Naive thymus-derived CD8-positive, alpha-beta T cell (primary cell): ENCODE measurements at places on chromosomes 16 and 17.
A peak's percentile ranks its signal among the peaks of the same experiment; 100 is the strongest.

- DNase-seq: no peak
- peaks cover 92% of the 10 kb centered on the region for H3K36me3 ChIP-seq
- peak overlapping the region; percentile 98 for H3K27ac ChIP-seq
- no peak overlapping the region for H3K4me3 ChIP-seq
- H3K4me1 ChIP-seq: peaks cover 25% of the 10 kb centered on the region
- no peaks in the 10 kb centered on the region for H3K27me3 ChIP-seq
Measured at GRCh38 chr17:78820841-78821240, 19.8 kb downstream of the USP36 start.

GRCh38 chr16:73037331-73037745, 10.6 kb downstream of the ZFHX3 start:
- H3K27me3 ChIP-seq: peaks cover 34% of the 10 kb centered on the region
- no peak overlapping the region for H3K4me3 ChIP-seq
- H3K27ac ChIP-seq: no peak overlapping the region

DNA sequence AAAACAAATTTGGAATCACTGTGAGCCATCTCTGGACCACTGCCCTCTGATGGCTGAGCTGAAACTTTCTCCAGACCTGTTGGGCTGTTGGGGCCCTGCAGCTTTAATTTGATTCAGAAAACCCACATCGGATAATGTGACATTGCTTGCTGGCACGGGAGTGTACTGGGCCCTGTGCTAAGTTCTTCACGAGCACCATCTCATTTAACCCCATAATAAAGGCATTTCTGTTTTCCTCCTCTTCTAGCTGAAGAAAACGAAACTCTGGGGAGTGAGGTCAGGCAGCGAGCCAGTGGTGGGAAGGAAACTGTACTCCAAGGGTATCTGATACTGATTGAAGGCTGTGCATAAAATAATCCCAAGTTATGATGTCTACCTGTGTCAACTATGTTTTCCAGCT, 34.5 kb upstream of the TNRC6A start:
- peaks cover 1% of the 10 kb centered on the region for H3K4me1 ChIP-seq
- peaks cover 8% of the 10 kb centered on the region for H3K27me3 ChIP-seq
- H3K4me3 ChIP-seq: no peak overlapping the region
- H3K27ac ChIP-seq: no peak overlapping the region
- DNase-seq: no peak
- H3K36me3 ChIP-seq: no peaks in the 10 kb centered on the region

DNA sequence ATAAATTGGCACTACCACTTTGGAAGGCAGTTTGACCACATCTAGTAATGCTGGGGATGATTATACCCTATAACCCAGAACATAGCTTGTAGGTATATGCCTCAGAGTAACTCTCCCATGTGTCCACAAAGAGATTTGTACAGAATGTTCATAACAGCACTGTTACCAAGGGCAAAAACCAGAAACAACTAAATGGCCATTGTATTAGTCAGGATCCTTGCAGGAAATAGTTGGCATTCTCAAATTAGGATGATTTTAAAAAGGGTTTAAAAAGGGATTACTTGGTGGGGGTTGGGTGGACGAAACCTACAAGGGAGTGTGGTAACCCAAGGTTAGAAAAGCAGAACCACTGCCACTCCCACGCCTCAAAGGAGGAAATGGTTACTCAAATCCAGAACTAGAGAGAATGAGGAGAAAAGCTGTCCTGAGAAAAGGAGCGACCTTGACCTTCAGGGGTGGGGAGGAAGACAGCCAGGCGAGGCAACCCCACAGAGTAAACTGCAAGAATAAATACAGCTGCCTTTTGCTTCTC, 2.1 kb downstream of the CPPED1 start:
- peak overlapping the region; percentile 55 for H3K4me3 ChIP-seq
- peaks cover 38% of the 10 kb centered on the region for H3K4me1 ChIP-seq
- no peak overlapping the region for H3K27ac ChIP-seq
- H3K27me3 ChIP-seq: peaks cover 2% of the 10 kb centered on the region

GRCh38 chr16:47461598-47462266, 601 bp downstream of the PHKB start:
- no peak for DNase-seq
- H3K27ac ChIP-seq: peak overlapping the region; percentile 97
- H3K4me1 ChIP-seq: peaks cover 70% of the 10 kb centered on the region
- no peaks in the 10 kb centered on the region for H3K36me3 ChIP-seq

- H3K4me1 ChIP-seq: no peaks in the 10 kb centered on the region
- H3K27me3 ChIP-seq: no peaks in the 10 kb centered on the region
- no peak overlapping the region for H3K4me3 ChIP-seq
- H3K27ac ChIP-seq: no peak overlapping the region
- no peaks in the 10 kb centered on the region for H3K36me3 ChIP-seq
Measured at GRCh38 chr16:19753815-19754643, 36.0 kb downstream of the IQCK start.

DNA sequence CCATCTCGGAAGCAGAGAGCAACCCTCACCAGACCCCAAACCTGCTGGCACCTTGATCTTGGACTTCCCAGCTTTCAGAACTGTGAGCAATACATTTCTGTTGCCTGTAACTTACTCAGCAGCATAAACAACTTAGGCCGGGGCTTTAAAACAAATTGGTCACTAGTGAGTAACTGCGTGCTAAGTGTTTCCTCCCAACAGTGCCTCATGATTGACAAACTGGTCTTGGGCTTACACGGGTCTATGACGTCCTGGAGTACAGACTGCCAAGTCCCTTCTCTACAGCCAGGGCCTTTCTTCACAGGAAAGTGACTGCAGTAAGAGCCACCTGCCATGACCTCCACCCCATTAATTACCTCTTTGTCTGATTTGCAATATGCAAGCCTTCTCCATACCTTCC, 136.7 kb downstream of the XYLT1 start:
- peaks cover 2% of the 10 kb centered on the region for H3K36me3 ChIP-seq
- H3K27ac ChIP-seq: no peak overlapping the region
- DNase-seq: no peak
- H3K4me3 ChIP-seq: no peak overlapping the region

DNA sequence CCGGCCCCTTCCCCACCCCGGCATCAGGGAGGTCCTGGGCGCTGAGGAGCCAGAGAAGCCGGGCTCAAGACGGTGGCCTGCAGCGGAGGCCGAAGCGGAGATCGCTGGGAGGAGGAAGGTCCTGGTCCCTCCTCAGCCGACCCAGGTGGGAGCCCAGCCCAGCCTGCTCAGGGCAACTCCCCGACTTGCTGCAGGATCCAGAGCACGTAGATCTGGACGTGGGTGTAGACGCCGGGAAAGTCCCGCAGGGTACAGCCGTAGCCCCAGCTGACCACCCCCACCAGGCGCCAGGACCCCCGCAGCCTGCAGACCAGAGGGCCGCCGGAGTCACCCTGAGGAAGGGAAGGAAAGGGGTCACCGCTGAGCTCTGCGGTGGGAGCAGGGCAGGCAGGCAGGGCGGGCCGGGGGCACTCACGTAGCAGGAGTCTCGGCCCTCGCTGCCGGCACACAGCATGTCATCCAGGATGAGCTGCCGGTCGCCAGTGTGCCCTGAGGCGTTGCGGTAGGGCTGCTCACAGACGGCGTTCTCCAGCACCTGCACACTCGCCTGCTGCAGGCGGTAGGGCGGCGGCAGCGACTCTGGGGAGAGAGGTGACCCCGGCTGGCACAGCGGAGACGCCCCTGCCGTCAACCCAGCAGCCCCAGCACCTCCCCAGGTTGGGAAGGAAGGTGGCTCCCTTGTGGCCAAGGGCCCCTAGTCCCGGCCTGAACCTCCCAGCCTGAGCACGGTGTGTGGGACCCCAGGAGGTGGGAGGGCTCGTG, 5.4 kb downstream of the TPSD1 start:
- H3K27ac ChIP-seq: no peak overlapping the region
- DNase-seq: no peak
- peaks cover 37% of the 10 kb centered on the region for H3K27me3 ChIP-seq
- no peaks in the 10 kb centered on the region for H3K36me3 ChIP-seq
- no peak overlapping the region for H3K4me3 ChIP-seq

DNA sequence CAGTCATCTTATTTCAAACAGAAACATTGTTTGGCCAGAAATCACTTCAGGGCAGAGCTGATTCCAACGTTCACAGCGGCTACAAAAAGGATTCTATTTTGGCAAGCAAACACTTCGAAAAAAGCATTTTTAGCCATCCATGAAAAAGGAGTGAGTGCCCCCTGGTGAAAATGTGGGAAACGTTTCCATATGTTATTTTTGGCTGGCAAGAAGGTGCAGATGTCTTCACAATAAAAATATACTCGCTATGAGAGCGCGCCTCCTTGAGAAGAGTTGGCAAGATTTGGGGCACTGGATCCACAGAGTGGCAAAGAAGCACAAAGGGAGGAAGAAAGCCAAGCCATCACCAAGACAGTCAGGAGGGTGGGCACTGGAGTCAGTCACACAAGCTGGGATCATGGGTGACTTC, 191.1 kb downstream of the CHD9NB start:
- H3K4me3 ChIP-seq: no peak overlapping the region
- no peaks in the 10 kb centered on the region for H3K4me1 ChIP-seq
- no peaks in the 10 kb centered on the region for H3K36me3 ChIP-seq
- peaks cover 17% of the 10 kb centered on the region for H3K27me3 ChIP-seq
- DNase-seq: no peak

DNA sequence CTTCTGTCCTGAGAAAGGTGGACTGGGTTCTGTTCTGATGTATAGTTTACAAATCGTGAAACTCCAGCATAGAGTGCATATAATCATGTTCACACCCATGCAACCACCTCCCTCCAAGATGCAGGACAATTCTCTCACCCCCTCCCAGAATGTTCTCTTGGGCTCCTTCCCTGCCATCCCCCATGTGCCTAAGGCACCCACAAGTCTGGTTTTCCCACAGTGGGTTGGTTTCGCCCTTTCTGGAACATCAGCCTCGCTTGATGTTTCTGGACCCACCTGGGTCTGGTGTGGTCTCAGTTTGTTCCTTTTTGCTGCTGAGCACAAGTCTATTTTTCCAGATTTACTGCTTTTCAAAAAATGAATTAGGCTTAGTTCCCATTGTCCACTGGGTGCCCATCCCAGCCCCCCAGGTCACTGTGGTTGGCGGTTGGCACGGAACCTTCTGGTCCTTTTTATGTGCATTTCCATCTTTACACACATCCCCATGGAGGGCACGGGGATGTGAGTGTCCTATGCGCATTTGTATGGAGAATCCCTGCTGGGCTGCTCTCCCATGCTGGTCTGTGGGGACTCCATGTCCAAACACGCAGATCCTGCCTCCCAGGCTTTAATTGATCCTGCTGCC, 19.0 kb downstream of the MAP2K3 start:
- H3K4me3 ChIP-seq: no peak overlapping the region
- no peaks in the 10 kb centered on the region for H3K4me1 ChIP-seq
- no peaks in the 10 kb centered on the region for H3K27me3 ChIP-seq

DNA sequence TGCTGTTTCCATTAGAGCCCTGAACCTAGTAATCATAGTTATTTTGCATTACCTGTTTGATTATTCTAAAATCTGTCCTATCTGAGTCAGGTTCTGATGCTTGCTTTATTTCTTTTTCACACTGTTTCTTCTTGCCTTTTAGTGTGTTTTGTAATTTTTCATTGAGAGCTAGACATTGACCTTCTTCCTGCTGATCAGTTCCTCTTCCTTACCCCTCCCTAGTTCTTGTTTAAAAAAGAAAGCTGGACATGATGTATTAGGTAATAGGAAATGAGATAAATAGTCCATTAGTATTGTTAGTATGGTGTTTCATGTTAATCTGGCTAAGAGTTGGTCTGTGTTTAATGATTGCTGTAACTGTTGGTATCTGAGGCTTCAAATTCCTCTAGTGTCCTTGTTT, 13.4 kb downstream of the WWP2 start:
- H3K27me3 ChIP-seq: no peaks in the 10 kb centered on the region
- peaks cover 14% of the 10 kb centered on the region for H3K36me3 ChIP-seq
- H3K4me1 ChIP-seq: peaks cover 47% of the 10 kb centered on the region
- H3K4me3 ChIP-seq: no peak overlapping the region
- H3K27ac ChIP-seq: no peak overlapping the region
- DNase-seq: no peak

GRCh38 chr17:28384281-28385036, 13.0 kb downstream of the SARM1 start:
- peaks cover 18% of the 10 kb centered on the region for H3K36me3 ChIP-seq
- H3K27ac ChIP-seq: peak overlapping the region; percentile 75
- H3K4me3 ChIP-seq: peak overlapping the region; percentile 93
- no peaks in the 10 kb centered on the region for H3K27me3 ChIP-seq
- peaks cover 19% of the 10 kb centered on the region for H3K4me1 ChIP-seq
- peak; percentile 44 for DNase-seq

- no peak overlapping the region for H3K27ac ChIP-seq
- H3K36me3 ChIP-seq: no peaks in the 10 kb centered on the region
- no peak overlapping the region for H3K4me3 ChIP-seq
Measured at GRCh38 chr17:69815406-69815805, 259.6 kb upstream of the KCNJ16 start.

GRCh38 chr17:77927777-77928518, 30.6 kb upstream of the TNRC6C start:
- no peak for DNase-seq
- peak overlapping the region; percentile 51 for H3K4me3 ChIP-seq
- H3K27me3 ChIP-seq: no peaks in the 10 kb centered on the region
- peak overlapping the region; percentile 78 for H3K27ac ChIP-seq

DNA sequence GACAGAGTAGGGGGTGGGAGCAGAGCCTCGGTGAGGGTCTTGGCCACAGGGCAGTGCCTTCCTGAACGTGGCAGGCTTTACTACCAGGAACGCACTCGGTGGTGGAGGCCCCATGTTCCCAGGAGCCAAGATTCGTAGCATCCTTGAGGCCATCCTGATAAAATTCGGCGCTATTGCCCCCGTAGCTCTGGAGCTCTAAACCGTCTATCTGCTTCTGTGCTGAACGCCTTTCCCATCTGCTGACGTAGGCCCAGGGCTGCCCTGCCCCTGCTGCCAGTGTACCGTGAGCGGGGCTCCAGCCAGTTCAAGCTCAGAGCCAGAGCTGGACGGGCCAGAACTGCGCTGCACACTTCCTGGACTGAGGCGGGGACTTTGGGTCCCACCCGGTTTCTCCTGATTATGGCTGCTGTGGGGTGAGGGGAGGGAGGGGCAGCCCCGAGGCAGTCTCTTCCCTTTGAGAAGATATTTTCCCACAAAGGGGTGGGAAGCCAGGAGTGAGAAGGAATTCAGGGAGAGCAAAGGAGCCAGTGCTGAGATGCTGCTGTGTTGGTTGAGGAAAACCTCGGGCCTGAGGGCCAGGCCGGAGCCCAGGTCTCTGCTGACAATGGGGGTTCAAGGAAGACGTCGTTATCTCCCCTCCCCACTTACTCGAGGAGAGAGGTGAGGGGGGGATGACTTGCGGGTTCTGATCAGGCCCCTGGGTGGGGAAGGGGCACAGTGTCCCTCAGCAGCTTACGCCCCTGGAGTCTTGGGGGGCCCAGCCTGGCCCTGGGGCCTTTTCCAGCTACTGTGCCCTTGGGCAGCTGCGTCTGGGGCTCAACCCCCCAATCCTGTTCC, 29.4 kb downstream of the OR1D5 start:
- H3K27me3 ChIP-seq: peaks cover 8% of the 10 kb centered on the region
- no peak overlapping the region for H3K4me3 ChIP-seq
- peaks cover 2% of the 10 kb centered on the region for H3K4me1 ChIP-seq
- H3K36me3 ChIP-seq: peaks cover 9% of the 10 kb centered on the region

DNA sequence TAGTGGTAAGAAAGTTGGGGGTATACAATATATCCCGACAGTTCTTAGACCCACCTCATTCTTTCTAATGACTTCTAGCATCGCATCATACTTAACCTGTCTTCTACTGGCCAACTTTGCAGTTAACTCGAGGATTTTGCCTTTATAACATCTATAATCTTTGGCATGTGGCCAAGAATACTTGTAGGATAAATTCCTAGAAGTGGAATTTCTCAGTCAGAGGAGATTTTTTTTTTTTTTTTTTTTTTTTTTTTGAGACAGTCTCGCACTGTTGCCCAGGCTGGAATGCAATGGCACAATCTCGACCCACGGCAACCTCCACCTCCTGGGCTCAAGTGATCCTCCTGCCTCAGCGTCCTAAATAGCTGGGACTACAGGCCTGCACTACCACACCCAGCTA, 253.5 kb downstream of the MRTFB start:
- no peaks in the 10 kb centered on the region for H3K27me3 ChIP-seq
- H3K4me1 ChIP-seq: peaks cover 1% of the 10 kb centered on the region
- H3K27ac ChIP-seq: no peak overlapping the region
- no peaks in the 10 kb centered on the region for H3K36me3 ChIP-seq
- DNase-seq: no peak
